Stomach (tissue), 19 donors: ENCODE measurements at places on chromosomes 1 and 21. TPM values are rescaled to one million over a fixed set of nuclear protein-coding genes. Genes with fewer than 3 reads are reported as not detected.

FCER1A gene
- not detected for polyA plus RNA-seq

PPFIA4 gene
- polyA plus RNA-seq = 0.95 TPM

CPLANE2 gene
- 2.3 TPM for polyA plus RNA-seq

TRAF3IP3 gene
- polyA plus RNA-seq = 6.7 TPM

LAMTOR5 gene
- 318 TPM for polyA plus RNA-seq

FMO1 gene
- 1.4 TPM for polyA plus RNA-seq

CD101 gene
- polyA plus RNA-seq = 1.9 TPM

TFF3 gene
- polyA plus RNA-seq = 26.8 TPM
